ENCODE measurements at places on chromosomes 4 and X.

DNA sequence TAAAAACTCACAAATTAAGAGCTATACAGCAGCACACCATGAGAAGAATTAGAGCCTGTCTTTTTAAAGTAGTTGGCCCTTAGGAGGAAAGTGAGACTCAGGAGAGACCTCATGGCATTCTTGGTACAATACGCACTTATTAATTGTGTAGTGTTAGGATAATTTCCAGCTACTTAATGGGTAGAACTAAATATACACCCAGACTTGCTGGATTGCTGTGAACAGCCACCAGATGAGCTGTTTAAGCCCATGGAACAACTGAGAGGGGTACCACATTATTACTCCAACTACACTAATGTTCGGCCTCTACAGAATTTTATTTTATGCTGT, 13.6 kb downstream of the MFAP3L start:
- DNase-seq = no peak

DNA sequence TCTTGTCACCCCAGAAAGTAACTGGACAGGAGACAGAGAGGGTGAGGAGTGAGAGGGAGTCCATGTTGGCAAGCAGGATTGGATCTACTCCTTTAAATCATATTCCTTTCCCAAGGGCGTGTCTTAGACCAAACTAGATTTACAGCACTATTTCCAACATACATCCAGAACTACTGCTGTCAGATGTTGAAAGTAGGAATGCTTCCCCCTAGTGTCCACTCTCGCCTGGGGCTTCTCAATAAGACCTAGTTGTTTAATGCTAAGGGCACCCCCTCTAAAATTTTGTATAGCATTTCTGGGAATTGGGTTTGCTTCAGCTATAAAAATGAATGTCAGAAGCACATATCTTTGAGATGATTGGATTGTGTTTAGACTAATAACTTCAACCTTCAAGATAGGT, 13.3 kb downstream of the OFD1 start:
- no peak for DNase-seq

DNA sequence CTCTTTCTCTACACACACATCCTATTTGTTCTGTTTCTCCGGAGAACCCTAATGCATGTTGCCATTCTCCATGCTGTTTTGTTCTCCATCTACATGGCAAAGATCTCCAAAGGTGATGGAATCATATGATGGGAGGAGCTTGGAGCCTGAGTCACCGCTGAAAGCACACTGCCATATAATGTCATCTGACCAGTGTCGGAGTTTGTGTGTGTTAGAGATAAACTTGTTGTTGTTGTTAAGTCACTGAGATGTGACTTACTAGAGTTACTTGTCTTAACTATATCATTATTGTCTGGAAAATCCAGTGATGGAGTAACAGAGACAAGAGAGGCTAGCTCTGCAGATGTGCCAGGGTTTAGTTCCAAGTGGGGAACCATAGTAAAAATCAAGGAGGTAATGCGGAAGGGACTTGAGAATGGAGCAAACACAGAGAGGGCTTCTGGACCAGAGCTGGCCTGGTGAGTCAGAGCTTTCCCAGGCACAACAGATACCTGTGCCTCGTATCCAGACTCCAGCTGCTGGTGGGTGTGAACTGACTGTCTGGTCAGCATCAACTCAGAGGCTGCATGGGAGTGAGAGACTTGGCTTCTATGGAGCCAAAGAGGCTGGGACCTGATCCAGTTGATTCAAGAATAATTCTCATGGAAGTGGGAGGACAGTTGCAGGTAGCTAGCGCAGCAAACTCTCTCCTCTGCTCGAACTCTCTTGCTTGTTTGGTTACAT, 30.6 kb upstream of the CCKAR start:
- no peak for DNase-seq

- DNase-seq = no peak
Measured at GRCh38 chr4:24262616-24263015, 321.7 kb downstream of the DHX15 start.

DNA sequence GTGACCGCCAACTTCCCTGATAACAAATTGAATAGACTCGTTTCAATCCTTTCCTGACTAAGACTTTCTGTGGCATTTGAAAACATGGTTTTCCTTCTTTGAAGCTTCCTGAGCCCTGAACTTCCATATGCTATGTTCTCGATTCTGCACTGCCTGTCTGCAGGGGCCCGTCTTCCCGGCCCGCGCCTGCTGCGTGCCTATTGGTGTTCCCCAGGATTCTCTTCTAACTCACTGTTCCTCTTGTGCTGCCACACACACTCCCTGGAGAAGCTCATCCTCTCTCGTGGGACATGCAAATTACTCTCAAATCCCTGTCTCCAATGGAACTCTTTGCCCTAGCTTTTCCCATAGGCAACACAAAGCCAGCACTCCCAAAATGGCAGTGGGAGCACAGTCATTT, 262.9 kb upstream of the GATB start:
- DNase-seq = no peak

- no peak for DNase-seq
Measured at GRCh38 chrX:129071390-129071789, 451.9 kb downstream of the SMARCA1 start.

GRCh38 chr4:184406958-184407391, 67.4 kb downstream of the IRF2 start:
- DNase-seq = no peak

- DNase-seq = peak; percentile 79
Measured at GRCh38 chr4:77818602-77819403, at the start of gene CNOT6L. CNOT6L (minus strand) TSS chr4:77819368; CDS start chr4:77819308, 60 bp downstream.

DNA sequence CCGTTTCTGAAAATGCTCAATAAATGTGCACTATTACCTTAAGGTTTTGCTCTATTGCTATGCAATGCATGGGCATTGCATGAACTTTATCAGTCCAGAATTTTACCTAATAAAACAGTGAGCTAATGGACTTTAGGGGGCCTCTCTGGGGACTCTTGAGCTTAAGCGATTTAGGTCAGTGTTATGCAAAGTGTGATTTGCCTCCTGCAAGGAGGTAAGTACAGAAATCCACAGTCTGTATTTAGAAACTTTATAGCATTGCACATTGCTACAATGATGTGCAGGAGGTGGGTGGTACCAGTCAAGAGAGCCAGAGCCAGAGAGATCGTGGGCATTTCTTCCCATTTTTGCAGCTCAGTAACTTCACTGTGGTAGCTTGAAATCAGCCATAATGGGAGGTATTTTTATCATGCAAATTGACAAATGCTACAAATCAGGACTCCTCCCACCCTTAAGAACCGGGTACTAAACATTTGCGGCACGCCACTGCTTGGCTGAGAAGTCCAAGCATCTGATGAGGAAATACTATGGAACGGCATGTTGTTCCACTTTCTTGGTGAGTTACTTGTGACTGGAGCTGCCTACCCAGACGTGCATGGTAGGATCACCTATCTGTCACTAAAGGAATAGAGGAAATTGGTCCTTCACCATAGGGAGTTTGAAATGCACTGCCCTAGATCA, 174.6 kb upstream of the PGRMC2 start:
- no peak for DNase-seq

DNA sequence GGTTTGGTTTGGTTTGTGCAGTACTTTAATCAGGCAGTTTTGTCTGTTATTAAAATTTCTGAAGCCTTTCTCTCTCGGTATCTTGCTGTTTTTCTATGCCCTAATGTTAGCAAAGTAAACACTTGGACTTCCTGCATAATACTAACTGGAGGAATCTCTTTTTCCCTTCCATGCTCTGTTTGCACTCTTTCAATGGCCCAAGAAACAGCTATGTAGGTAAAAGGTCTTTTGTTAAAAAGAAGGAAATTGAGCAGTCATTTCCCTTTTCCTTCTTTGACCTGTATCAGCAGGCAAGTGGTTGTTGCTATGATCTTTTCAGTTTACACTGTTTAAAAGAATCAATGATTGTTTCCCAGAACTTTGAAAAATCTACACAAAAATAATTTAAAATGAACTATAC, 82.7 kb downstream of the CCSER1 start:
- DNase-seq = no peak

- DNase-seq = no peak
Measured at GRCh38 chrX:39194673-39195072, 393.4 kb downstream of the MID1IP1 start.

DNA sequence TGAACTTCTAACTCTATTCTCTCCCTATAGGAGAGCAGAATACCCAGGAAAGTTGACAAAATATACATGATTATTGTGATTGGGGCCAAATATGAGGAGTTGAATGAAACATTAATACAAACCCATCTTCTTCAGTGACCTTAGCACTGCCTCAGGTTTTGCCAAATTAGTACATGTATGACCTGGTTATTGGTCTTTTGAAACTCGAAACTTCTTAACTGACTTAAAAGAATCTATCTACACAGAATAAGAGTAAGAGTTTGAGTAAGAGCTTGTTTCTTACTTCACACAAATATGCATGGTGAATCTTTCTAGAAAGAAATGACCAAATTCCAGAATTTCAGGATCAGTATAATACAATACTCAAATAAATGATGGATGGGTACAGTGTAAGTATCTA, 213.0 kb upstream of the GK2 start:
- DNase-seq = no peak

DNA sequence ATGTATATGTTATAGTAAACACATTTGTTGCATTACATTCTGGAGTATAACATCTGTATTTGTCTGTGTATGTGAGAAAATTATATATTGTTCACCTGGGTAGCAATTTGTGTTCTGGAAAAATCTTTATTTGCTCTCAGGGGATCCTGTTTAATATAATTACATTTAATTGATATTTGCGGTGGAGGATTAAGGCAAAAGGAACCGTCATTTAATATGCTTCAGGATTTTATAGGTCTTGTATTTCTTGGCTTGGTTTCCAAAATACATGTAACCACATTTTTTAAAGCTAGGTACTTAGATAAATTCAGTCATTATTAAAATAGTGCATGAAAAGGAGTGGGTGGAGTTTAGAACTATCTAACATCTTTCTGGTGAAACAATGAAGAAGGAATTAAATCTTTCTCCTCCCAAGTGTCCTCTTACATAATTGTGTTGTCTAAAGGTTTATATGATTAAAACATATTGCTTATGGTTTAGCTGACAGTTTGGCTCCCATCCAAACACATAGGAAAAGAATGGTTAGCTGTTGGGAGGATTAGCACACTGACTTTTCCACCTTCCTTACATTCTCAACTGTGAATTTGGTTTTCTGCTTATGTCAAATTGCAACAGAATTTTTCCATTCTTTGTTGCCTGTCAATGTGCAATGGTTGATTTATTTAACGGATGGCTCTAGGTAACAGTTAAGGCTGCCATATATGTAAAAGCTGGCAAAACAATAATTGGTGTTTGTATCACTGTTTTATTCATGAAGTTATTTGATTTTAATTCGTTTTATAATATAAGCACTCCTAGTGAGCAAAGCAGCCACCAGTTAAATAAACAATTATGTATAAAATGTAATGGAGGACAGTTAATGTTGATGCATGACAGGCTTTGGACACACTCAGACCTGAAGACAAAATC, 250.8 kb upstream of the SFRP2 start:
- DNase-seq = no peak

DNA sequence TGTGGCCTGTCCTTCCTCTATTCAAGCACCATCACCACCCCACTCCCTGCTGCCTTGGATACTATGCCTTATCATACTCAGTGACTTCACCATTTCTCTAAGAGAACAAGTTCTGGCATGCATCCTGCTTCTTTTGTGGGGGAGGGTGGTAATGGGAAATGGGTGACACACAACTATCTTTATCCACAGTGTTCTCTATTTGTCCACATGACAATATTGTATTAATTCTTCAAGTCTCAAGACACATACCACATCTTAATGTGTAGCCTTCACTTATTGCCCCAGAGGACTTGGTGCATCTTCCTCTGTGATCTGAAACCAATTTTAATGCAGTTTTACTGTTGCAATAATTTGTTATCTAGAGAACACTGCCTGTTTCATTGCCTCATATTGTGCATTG, 29.3 kb upstream of the UGT2B7 start:
- no peak for DNase-seq

GRCh38 chr4:126856906-126857305, 775.9 kb upstream of the INTU start:
- DNase-seq = no peak

All from aorta (tissue), 5 donors.